Fibroblast of skin of scalp (primary cell): ENCODE measurements at places on chromosomes 5 and 9.

DNA sequence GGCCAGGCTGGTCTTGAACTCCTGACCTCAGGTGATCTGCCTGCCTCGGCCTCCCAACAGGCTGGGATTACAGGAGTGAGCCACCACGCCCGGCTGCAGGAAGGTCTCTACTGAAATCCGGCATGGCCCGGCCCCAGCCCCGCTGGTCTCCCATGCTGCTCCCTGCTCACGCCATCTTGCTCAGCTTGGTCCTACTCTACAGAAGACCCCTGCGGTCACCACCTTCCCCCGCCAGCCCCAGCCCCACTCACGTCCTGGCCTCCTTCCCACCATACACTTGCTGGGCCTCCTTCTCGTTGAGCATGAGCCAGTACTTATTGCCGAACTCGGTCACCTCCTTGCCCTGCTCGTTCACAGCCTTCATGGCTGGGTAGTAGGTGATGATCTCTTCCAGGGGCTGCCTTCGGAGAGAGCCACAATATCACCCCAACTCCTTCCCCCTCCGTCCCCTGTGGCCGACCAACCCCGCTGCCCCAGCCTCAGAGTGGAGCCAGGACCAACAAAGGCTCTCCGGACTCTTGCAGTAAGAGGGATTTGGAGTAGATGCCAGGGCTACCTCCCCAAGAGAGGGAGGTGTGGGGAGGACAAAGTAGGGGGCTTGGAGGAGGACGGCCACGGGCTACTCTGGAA, 4.0 kb downstream of the PTGES2 start:
- DNase-seq = no peak

GRCh38 chr9:35847792-35848572, 19.0 kb downstream of the TMEM8B start:
- DNase-seq = peak; percentile 55

DNA sequence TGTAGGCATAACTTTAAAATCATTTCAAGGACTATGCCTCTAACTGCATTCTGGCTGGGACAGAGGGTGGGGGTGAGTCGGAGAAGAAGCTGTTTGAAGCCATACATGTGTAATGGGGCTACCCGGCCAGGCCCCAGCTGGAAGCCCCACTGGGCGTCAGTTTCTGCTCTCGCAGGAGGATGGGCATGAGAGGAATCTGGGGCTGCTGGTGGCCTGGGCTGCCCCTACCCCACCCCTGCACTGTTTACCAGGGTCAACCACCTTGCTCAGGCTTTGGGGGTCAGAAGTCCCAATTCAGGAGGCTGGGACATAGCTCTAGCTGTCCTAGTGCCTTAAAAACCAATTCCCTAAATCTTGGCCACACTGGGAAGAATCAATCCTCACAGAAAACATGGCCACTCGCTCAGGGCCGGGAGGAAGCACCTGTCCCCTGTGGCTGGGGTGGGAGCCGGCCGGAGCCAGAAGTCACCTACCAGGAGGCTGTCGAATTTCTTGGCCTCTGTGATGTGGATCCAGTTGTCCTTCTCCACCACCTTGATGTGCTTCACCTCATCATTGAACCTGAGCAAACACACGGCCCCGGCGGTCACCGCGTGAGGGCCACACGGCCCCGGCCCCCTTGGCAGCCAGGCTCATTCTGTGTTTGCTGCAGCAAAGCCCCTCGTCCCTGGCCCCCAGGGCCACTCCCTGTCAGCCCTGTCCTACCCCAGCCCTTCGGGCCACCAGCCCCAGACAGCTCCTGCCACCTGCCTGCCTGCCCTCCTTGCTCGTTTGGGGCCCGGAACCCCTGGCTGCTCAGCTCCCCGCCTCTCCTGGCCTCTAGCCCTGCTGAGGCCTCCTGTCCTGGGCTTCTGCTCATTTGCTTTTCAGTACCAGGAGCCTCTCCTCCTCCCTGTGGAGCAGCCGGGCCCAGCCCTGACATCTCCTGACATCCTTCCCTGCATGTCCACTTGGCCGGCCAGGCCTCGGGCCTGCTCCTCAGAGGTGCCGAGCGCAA, 33.6 kb upstream of the SARDH start:
- DNase-seq = no peak

DNA sequence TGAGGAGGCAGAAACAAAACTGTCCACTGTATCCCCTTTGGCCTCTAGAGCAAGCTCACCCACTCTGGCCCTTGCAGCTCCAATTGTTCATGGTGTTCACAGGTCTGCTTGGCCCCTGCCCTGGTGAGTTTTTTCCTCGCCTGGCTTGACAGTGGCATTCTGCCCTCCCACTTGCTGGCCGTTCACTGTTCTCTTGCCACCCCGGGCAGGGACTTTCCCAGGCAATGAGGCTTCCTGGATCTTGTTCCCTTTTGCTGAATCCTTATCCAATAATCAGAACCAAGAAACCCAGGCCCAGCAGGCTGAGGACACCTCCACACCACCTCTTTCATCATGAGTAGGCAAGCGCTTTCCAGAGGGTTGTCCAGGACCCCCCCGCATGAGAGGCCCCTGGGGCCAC, 31.2 kb downstream of the ZNF618 start:
- no peak for DNase-seq

- peak; percentile 72 for DNase-seq
These were observed 23.6 kb downstream of the PCDHGC5 start for GRCh38 chr5:141512390-141512910.

- no peak for DNase-seq
These were observed 25.9 kb downstream of the GFI1B start for GRCh38 chr9:133004091-133004998.

DNA sequence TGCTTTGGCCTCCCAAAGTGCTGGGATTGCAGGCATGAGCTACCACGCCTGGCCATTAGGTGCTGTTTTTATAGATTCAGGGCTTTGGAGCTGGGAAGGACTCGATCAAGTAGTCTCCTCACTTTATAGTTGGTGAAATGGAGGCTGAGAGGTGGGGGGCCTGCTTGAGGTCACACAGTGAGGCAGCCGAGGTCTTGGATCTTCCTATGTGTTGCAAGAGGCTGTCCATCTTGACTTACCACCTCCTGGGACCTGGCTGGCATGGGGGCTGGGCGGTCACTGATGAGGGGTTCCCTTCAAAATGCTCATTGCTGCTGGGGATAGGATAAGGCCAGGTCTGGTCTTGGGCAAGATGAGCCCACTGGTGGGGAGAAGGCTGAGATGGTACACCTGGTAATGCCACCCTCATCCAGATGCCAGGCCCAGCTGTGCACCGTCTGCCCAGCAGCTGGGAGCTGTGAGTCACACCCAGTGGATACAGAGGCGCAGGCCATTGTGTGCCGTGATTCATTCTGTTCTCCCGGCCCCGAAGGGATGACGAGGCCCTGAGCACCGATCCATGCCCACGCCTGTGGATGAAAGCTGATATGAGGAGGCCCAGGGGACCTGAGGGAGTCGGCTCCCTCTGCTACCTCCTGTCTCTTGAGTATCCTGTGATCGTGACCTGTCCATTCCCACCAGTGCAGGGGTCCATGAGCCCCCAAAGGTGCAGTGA, 10.5 kb upstream of the NDST1 start:
- DNase-seq = peak; percentile 91

GRCh38 chr9:77885104-77885672, 146.4 kb downstream of the GNAQ start:
- no peak for DNase-seq

DNA sequence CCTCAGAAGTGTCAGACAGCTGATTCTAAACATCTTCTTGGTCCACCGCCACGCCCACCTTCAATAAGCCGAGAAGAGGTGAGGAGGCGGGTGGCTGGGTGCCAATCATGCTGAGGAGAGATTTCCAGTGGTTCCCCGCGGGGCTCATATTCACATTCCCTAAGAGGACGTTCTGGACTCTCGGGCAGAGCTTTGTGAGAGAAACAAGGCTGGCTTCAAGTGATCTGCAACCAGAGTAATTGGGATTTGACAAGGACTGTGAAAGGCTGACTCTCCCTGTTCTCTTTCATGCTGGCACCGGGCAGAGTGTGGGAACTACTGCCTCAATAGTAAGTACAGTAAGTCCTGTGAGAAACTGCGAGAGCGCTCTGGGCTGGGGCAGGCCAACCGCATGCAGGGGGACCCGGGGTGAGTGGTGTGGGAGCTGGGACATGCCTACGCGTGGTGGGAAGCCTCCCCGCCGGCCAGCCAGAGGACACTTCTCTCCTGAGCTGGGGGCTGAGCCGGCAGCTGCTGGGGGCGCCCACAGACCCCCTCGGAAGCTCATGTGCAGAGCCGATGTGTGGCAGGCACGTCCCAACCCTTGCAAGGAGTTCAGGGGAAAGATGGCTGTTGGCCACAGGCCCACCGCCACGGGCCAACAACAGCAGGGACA, 110.9 kb downstream of the LIFR start:
- no peak for DNase-seq

- DNase-seq = no peak
These were observed 196.5 kb downstream of the SNX18 start for GRCh38 chr5:54713923-54714581.

DNA sequence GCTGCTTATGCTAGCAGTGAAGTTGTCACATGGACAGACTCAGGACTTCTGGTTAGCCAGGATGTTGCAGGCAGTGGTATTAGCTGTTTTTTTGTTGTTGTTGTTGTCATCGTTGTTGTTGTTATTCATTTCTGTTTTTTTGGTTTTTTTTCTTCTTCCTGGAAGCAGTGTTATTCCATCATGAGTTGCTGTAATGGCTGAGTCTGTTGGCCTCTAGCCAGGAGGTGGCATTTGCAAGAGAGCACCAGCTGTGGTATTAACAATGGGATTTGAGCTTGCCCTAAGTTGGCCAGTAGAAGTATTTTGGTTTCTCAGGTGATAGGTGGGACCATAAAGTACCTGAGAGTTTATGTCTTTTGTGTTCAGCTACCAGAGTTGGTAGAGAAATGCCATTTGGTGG, 561.1 kb downstream of the KCTD16 start:
- no peak for DNase-seq

DNA sequence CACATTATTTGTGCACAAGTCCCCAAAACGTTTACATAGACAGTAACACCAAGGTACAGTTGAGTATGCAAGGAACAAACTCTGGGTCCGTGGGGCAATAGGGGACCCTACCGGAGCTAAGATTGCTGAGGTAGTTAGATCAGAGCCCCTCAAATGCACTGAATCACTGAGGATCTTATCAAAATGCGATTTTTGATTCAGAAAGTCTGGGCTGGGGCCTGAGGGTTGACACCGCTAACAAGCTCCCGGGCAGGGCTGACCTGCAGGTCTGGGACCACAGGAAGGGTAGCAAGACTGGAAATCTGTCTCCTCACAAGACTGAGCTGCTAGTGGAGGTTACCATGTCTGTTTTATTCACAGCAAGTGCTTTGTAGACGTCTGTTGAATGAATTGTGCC, 1.8 kb upstream of the IL3 start:
- no peak for DNase-seq

GRCh38 chr9:93713716-93714115, 137.3 kb downstream of the PHF2 start:
- no peak for DNase-seq

DNA sequence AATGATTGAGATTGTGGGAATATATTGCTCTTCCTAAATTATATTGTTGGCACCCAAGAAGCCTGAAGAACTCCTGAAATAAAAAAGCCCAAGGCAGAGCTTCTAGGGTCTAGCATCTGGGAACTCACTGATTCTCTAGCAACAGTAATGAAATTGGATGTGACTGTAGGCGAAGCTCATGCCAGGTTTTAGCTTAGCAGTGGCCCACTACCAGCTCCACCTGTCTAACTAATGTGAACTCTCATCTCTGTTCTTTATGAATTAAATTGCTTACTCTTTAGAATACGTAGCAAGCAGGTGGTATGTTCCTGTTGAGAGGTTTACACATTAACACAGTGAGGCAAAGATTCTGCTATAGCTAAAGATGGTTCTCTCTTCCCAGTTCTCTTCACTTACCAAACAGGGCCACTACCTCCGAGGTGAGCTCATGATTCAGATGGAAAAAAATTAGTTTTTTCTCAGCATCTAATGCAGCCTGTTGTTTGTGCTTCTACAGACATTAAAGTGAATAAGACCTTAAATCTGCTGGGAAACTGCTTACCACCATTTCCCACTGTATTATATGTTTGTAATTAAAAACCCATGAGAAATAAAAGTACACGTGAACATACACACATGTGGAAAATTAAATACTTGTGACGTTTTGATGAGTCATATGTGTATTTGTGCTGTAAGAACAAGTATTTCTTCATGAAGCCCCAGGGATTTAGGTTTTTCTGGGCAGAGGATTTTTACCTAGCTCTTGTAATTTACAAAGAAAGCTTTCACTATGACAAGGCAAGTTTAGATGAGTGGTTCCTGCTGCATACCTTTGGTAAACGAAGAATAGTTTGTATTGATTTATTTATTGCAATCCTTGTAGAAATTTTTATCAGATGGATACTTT, 360.1 kb downstream of the KDM4C start:
- peak; percentile 55 for DNase-seq

DNA sequence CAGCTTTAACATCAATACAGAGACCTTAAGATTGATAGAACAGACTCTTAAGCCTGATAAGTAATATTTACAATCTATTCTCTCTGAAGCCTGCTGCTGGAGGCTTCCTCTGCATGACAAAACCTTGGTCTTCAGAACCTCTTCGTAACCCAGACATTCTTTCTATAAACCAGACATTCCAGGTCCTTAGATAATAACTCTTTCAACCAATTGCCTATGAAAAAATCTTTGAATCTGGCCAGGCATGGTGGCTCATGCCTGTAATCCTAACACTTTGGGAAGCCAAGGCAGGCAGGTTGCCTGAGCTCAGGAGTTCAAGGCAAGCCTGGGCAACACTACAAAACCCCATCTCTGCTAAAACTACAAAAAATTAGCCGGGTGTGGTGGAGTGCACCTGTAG, 327.8 kb downstream of the ENC1 start:
- peak; percentile 42 for DNase-seq

DNA sequence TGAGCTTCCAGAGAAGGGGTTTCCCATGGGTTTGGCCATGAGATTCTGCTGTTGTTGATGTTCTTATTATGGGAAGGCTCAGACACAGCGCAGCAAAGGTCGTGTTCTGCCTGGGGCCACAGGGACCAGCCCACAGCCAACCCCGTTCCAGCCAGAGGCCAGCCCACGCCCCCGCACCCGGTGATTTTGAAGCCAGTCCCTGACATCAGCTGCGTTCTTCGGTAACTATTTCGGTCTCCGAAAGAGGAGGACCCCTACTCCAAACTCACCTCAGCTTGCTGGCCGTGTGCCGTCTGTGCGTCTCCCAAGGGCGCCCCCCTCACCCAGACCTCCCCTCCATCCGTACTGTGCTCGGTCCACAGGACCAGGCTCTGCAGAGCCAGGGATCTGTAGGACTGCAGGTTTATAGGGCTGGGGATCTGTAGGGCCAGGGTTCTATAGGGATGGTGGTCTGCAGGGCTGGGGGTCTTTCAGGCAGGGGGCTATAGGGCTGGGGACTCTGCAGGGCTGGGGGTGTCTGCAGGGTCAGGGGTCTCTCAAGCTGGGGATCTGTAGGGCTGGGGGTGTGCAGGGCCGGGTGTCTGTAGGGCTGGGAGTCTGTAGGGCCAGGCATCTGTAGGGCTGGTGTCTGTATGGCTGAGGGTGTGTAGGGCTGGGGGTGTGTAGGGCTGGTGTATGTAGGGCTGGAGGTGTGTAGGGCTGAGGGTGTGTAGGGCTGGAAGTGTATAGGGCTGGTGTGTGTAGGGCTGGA, 11.8 kb downstream of the COL5A1 start:
- DNase-seq = no peak

GRCh38 chr5:9207817-9208418, 338.0 kb downstream of the SEMA5A start:
- DNase-seq = peak; percentile 66

- DNase-seq = peak; percentile 85
These were observed 27.5 kb downstream of the SPARC start for GRCh38 chr5:151659001-151659754.
